Islet precursor cell (in vitro differentiated cells): ENCODE measurements at places on chromosomes 1 and 21.

DNA sequence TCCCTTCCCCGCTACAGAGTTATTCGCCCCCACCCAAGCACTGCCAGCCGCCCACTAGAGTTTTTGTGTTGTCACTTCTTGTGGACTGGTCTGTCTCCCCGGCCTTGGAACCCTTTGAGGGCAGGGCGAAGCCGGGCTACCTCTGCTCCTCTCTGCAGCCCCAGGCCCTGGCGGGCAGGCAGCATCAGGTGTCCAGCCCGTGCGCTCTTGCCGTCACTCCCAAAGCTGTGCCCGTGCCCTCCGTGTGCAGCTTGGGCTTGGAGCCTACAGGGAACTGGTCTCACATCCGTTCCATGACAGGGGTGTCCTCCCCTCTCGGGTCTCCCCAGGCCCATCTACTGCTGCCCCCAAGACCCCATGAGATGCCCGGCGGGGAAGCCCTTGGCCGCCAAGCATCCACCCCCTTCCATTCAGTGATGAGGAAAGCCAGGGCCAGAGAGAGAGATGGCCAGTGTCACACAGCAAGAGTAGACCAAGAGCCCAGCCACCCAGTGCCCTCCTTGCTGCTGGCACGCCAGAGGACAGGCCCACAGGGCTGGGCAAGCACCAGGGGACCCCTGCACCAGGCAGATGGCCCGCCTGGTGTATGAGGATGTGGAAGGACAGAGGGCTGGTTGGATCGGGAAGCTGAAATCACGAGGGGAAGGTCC, 15.3 kb upstream of the LDLRAP1 start:
- no peak for DNase-seq

GRCh38 chr1:234555390-234556024, 54.5 kb downstream of the IRF2BP2 start:
- no peak for DNase-seq

GRCh38 chr1:117783606-117784396, 145.6 kb downstream of the GDAP2 start:
- no peak for DNase-seq

GRCh38 chr1:25134801-25135461, 97.4 kb downstream of the SYF2 start:
- no peak for DNase-seq

DNA sequence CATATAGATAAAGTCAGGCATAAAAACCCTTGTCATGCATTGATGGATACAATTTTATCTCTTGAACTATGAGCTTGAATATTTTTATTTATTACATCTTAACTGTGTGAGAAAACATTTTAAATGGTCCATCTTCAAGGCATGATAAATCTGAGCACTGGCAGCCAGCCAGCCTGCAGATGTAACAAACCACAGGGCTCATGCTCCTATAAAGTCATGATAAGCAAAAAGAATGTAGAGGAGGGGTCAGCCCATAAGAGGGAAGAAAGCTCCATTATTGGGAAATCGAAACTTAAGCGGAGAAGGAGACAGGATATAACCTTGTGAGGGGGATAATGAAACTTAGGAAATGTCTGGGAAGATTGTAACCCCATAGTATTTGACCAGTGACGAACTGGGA, 839.0 kb downstream of the LRRIQ3 start:
- DNase-seq, result no peak

DNA sequence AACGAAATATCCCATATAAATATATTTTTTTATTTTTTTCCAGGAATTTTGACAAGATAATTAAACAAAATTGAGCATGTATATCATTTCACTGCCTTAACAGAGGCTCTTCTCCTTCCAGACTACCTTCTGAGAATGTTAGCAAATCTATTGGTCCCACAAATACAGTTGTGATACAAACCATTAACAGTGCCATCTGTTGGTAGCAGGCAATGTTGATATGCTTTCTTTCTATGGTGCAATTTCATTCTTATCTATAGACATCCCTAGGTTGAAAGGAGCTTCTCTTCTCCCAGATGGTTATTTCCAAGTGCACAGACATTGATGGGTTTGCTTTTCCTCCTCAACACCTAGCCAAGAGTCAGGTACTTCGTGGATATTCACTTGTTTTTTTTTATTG, 303.6 kb downstream of the USH2A start:
- no peak for DNase-seq

DNA sequence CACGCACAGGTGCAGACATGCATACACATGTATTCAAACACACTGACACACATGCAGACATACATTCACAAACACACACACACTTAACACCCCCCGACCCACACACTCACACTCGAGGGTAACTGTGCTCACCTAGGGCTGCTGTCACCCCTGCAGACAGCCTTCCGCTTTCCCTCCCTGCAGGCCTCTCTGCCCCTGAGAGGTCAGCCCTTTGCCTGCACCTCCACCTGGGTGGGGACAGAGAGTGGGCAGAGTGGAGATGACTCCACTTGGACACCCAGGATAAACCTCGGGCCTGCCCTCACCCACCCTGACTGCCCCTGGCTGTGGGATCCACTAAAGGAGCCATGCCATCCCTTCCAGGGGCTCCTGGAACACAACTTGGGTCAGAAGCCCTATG, 264.3 kb downstream of the PTPRU start:
- peak; percentile 37 for DNase-seq

DNA sequence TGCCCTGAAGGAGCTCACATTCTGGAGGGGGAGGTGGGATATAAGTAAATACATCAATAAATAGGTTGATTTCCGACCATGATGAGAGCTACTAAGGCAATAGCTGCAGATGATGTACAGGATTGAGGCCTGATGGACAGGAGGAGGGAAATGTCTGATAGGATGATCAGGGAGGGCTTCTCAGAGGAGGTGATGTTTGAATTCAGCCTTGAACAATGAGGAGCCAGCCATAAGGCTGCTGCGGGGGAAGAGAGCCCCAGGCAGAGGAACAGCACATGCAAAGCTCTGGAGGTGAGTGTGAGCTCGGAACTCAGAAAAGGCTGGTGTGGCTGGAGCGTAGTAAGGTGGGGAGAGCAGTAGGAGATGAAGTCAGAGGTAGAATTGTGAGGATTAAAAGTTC, 411.7 kb downstream of the PTPRU start:
- peak; percentile 29 for DNase-seq

DNA sequence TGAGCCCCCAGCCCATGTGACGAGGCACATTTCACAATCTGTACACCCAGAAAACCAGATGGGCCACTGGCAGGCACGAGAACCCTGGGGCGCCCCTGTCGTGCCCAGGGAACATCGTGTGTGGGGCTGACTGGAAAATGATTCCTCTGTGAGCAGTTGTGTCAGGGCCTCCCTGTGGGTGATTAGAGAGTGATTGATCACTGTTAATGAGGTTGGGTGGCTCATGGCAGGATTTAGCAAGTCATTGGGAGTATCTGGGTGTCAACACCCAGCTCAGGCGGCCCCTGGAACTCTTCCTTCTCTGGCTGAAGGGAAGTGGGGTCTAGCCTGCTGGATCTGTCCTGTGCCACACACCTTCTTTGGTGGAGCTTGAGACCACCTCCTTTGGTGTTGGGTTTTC, 5.7 kb downstream of the GRHL3 start:
- DNase-seq, result no peak

GRCh38 chr1:91734761-91735160, 151.2 kb downstream of the TGFBR3 start:
- no peak for DNase-seq

DNA sequence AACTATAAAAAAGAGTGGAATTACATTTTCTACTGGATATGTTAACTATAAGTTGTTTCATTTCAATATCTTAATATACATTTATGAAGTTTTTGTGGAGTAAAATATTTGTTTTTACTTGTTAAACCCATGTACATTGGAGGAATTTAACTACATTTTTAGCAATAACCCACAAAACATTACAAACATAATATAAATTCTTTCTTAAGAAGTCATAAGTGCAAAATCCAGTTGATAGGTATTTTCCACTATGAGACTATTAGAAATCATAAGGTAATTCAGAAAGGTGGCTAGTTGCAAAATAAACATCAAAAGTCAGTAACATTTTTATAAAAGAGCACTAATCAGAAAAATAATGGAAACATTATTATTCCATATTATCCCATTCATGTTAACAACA, 73.9 kb upstream of the RRP15 start:
- DNase-seq, result no peak

DNA sequence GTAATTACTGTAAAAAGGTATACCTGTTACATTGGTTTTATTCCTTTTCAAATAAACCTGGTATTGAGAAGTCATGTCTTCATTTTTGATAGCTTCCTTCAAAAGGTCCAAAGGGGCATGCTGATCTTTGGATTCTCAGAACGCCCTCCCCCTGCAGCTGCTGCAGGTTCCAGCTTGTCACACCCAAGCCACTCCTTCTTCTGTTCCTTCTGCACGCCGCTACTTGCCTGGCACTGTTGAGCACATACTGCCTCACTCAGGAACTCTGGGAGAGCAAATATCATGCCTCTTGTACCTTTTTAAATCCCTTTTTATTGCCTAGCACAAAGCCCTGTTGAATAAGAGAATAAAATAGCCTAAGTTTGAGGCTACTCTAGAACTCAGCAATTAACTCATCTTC, 136.9 kb downstream of the BARHL2 start:
- no peak for DNase-seq

GRCh38 chr1:9198538-9199361, 35.8 kb upstream of the H6PD start:
- DNase-seq, result peak; percentile 86
